ENCODE measurements at places on chromosomes 13 and 19.

DNA sequence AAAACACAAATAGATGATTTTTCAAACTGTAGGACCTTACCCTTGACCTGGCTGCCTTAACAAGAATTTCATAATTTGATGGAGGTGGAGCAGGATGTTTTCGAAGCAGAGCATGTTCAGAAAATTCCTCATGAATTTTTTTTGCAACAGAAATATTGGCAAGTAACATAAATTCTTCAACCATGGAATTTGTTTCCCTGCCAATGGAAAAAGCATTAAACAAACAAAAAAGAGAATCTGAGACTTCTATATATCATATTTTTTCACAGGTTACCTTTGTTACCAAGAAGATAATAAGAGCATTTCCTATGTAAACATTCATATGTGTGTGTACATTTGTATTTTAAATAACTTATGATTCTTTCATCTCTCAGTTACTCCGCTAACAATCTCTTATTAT lies 18.3 kb downstream of the DIS3 start:
- no peak for DNase-seq

- DNase-seq: no peak
Measured at GRCh38 chr13:40190641-40191100, 475.8 kb downstream of the FOXO1 start.

- peak; percentile 89 for DNase-seq
Measured at GRCh38 chr19:46076951-46077814, 36.4 kb upstream of the IGFL4 start.

DNA sequence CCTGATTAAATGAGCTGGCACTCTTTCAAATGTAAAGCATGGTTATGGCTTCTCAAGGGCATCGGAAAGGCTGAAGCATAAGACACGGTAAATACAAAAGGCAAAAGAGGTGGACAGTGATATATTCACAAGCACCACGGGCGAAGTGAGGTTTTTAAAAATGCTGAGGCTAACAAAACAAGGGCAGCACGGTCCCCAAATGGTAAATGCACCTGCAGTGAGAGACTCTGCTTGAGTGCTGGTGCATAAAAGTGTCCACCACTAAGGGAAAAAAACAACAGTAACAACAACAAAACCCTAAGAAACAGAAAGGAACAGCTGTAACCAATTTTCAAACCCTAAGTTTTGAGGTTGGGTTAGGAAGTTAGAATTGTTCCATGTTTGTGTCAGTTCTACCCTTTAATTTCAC lies 234.9 kb downstream of the PCDH9 start:
- DNase-seq: no peak

- DNase-seq: peak; percentile 98
Measured at GRCh38 chr19:12365236-12366162, at the start of gene ZNF442. Gene ZNF442 (minus strand): TSS chr19:12365683. CDS start chr19:12363631, 2,052 bp downstream.

All from KBM-7 (cell line).